Activated T-cell treated with anti-CD3 and anti-CD28 coated beads, Interleukin-2, amount 50 U/mL, for 1 hour (primary cell): ENCODE measurements at places on chromosomes 6 and 20.
A peak's percentile ranks its signal among the peaks of the same experiment; 100 is the strongest.

GRCh38 chr6:5112066-5112799 lies 27.1 kb downstream of the PPP1R3G start:
- no peak for DNase-seq

DNA sequence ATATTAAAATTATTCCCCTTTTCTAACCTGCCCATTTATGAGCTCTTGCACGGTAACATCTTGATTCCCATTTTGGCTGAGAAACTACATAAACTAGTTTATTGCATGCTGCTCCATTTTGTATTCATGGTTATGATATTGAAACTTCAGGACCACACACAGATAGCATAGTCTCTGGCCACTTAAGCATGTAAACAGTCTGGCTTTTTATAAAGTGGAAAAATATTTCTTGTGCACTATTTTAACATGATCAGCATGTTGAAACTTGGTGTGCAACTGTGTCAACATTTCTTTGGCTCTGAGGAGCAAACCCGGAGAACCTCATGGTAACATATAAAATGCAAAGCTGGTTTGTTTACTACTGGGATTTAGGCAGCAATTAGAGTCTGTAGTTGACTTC lies 70.7 kb downstream of the SLX4IP start:
- no peak for DNase-seq

GRCh38 chr6:31908791-31909190 lies 6.9 kb upstream of the ZBTB12 start:
- DNase-seq: no peak

DNA sequence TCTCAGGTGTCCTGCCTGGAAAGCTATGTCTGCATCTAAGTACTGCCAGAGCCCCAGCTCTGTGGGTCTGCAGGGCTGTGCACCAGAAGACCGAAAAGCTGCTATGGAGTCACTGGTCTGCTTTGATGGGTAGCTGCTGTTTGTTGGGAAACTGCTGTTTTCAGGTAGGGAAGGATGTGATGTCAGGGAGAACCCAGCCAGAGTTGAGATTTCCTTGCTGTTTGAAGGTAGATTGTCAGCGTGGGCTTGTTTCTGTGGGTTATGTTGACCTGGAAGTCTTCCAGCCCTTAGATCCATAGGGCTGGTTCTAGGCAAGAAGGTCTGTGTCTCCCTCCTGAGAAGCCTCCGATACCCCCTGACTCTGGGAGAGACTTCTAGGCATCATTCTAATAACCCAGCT lies 12.2 kb upstream of the SHLD1 start:
- peak; percentile 22 for DNase-seq

- no peak for DNase-seq
Observed at GRCh38 chr6:119296036-119297035, 53.2 kb downstream of the MAN1A1 start.

DNA sequence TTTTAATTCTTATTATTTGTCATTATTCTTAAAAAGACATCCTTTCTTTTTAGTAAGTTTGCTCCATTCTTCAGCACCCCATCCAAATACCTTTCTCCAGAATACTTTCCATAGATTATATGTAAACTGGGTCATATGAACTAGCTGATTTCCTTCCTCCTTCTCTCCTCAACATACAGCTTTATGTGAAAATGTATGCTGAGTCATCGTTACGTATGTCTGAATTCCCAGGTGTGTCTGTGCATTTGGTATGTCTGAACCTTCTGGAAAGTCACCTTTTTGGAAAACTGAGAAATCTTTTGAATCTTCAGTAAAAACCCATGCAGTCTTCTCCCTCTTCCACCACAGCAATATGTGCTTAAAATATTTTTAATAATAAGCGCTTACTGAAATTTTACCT lies 264.5 kb downstream of the EYA4 start:
- no peak for DNase-seq

DNA sequence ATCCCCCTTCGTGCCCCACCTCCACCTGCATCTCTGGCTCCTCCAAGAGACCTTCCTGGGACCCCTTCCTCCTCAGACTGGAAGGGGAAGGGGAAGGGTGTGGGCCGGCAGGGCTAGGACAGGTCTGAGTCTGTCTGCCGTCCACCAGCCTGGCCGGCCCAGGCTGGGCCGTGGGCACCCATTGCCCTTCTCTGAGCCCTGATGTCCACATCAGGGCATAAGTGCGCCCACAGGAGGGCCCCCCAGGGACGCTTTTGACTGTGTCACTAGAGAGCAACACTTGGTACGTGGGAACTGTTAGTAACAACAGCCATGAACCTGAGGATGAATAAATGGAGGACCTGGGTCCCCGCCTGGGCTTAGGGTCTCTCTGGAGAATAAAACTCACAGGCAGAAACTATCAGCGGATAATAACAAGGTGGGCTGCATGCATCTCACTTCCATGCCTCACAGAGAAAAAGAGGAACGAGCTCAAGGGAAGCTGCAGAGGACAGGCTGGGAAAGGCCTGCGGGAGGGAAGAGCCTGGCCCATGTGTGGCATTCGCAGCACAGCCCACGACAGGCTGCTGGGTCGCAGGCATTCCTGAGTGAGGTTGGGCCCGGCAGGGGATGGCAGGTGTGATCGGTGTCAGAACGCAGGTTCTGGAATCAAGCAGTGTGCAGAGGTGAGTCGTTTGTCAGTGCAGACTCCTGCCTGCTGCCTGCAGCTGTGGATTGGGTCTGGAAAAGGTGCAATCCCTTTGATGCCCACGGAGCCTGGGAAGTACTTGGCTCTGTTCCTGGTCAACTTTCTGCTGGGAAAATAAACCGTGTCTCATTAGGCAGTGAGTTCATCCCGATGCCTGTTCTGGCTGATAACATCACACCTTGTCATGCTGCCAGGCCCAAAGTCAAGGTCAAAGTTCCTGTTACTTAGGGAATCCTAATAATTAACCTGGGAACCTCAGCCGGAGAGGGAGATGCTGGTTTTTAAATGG lies 60.9 kb downstream of the BCAS4 start:
- no peak for DNase-seq

DNA sequence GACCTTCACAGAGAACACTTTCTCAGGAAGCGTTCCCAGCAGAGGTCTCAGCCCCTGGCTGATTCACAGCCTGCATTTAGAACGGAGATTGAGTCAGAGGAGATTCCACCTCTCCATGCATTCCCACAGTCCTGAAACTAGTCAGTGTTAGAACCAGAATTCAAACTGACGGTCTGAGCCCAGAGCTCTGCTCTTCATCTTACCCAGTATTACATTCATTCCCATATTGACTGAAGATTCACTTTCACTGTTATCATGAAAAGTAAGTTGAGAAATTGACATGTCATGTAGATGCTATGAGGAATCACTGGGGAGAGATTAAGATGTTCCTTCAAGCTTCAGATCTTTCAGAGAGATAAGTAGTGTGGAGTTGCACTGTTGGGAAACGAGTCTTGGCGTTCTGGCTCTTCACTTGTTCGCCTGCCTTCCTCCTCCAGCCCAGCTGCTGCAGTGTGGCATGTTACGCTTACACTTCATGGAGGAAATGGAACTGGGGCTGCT lies 28.3 kb downstream of the MAS1 start:
- no peak for DNase-seq

- no peak for DNase-seq
Observed at GRCh38 chr6:111250791-111251354, 163.6 kb downstream of the SLC16A10 start.

DNA sequence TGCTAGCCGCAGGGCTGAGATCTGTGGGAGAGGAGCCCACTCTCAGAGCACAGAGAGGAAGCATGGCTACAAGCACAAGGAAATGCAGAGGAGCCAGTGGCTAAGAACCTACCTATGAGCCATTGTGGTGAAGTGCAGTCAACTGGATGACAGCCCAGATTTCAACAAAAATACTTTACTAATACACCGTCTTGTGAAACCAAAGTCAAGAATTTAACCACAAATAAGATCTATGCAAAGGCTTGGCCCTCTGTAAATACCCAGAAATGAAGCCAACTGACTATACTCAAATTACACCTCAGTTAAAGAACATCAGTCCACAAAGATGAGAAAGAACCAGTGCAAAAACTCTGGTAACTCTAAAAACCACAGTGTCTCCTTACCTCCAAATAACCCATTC lies 40.1 kb upstream of the PTCHD4 start:
- no peak for DNase-seq

DNA sequence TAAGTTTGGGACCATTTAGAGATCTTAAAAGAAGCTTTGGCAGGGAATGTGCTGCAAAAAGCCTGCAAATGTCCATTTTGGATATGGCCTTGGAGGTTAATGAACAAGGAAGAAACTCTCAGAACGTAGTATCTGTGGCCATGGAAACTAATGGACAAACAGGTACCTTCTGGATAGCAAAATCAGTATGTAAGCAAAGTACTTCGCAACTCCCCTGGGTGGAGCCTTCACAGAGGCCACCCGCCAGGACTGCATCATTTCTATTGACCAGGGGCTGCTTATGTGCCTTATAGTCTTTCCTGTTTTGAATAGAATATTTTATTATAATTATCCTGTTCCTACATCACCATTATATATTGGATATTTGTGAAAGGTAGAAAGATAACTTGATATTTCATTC lies 510.8 kb upstream of the SYNCRIP start:
- no peak for DNase-seq

GRCh38 chr20:13098720-13099355 lies 90.1 kb downstream of the SPTLC3 start:
- no peak for DNase-seq

- no peak for DNase-seq
Observed at GRCh38 chr20:36584018-36584481, 10.7 kb downstream of the TGIF2 start.

GRCh38 chr6:14584450-14584849 lies 466.9 kb downstream of the CD83 start:
- no peak for DNase-seq

GRCh38 chr6:143936347-143936746 lies 71.7 kb downstream of the PLAGL1 start:
- DNase-seq: no peak

GRCh38 chr20:24782301-24782700 lies 166.8 kb upstream of the CST7 start:
- DNase-seq: no peak

DNA sequence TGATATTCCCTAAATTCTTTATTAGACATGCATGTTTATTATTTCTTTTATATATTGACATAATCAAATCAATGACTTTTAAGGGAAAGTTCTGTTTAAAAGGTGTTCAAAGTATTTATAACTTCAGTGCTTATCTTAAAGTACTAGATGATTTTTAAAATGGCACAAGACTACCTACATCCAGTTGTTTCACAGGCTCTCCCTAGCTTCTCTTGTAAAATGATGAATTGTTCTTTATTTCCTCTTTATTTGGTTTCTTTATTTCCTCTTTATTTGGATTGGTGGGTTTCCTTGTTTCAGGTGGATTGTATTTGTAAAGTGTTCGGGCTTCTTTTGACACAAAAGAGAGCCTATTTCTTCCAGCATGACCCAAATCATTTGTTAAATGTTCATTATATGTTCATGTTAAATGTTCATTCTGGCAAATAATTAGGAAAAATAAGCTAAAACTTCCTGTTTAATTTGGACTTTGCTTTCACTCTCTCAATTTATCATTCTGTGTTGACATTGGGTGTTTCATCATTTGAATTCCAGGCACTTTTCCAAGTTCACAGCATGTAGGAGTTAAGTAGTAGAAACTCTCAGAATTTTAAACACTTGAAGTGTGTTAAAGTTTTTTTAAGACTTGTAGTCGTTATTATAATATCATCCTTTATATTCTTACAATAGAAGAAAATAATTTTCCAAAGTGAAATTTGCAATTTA lies 24.6 kb downstream of the MLIP start:
- no peak for DNase-seq

DNA sequence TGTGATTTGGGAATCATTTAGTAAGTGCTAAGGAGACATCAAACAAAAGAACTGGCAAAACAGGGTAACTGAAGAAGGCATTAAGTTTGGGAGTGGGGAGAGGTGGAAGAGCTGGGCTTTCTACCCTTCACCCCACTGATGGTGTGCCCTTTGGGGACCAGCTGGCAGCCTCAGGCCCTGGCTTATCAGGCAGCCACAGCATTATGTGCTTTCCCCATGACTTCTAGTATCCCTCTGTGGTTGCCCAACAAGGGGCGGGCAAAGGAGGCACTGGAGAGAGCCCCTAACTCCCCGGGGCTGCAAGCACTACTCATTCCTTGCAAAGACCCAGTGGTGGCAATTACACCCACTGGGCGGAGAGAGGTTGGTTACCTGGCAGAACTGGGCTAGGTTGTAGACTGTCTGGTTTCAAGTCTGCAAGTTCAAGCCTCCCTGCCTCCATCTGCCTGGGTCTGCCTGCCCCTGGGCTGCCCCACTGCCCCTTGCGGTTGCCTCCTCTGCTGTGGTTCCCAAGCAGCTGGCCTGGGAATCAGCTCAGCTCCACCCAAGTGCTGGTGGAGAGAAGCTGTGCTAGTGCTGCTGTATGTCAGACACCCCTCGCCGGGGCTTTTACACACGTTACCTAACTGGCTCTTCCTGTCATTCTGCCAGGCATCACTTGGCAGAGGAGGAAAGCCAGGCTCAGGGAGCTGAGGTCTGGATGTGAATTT lies 29.9 kb downstream of the KCNK5 start:
- no peak for DNase-seq

- no peak for DNase-seq
Observed at GRCh38 chr6:5446362-5447075, 185.2 kb downstream of the FARS2 start.

DNA sequence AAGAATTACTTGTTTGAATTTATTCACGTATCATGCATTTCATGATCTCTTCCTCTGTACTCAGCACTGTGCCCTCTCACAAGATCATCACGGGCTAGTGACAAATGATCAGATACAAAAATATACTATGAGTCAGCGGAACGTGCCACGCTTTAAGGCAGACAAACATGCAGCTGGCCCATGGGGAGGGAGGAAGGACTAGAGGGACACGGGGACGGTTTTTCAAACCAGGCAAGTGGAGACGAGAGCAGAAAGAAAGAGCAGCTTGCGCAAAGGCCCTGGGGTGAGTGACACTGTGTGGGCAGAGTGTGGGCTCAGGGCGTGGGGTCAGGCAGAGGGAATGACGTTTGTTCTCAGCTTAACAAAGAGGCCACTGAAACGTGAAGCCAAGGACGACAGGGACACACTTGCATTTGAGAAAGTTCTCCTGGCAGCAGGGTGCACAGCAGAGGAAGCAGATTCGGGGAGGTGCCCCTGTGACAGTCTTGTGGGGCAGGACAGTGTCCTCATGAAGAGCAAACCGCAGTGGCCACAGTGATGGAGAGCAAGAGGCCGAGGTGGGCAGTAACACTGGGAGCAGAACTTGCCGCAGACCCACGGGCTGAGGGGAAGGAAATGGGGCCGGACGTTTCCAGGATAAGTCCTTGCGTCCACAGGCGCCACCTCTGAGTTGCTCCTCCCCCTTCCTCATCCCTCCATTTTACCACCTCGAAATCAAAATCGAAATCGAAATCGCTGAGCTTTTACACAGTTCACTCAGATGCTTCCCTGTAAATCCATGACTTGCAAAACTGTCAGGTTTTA lies 6.9 kb upstream of the RPS6KA2 start:
- no peak for DNase-seq
